ENCODE measurements at places on chromosomes 6 and 20.
A peak's percentile ranks its signal among the peaks of the same experiment; 100 is the strongest.

GRCh38 chr20:43667341-43668132 lies 623 bp downstream of the MYBL2 start:
- DNase-seq = no peak
- peaks cover 3% of the 10 kb centered on the region for H3K4me1 ChIP-seq
- H3K27ac ChIP-seq = no peak overlapping the region

GRCh38 chr6:95935736-95936135 lies 80.0 kb upstream of the FUT9 start:
- H3K27ac ChIP-seq = no peak overlapping the region
- no peaks in the 10 kb centered on the region for H3K27me3 ChIP-seq
- no peak overlapping the region for H3K4me3 ChIP-seq
- no peaks in the 10 kb centered on the region for H3K36me3 ChIP-seq
- H3K4me1 ChIP-seq = no peaks in the 10 kb centered on the region

- H3K27ac ChIP-seq = no peak overlapping the region
- H3K4me1 ChIP-seq = no peaks in the 10 kb centered on the region
- no peaks in the 10 kb centered on the region for H3K36me3 ChIP-seq
- no peak for DNase-seq
- H3K27me3 ChIP-seq = no peaks in the 10 kb centered on the region
These were observed 35.3 kb downstream of the DLL1 start for GRCh38 chr6:170255426-170256125.

DNA sequence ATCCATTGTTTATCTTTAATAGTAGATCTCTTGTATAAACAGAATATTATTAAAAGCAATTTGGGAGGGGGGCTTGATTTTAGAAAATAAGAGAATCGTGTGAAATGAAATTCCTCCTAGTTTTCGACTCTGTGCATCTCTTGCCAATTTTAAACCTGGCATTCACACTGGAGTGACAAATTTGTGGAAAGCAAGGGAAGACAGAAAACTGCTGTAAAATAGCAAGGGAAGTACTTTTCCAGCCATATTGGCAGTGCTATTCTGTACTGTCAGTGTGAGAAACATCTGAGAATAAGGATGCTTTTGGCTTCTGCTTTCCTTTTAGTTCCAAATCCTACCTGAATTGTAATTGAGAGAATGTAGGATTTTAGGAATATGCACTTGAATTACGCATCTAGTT lies 40.2 kb downstream of the TOP1 start:
- H3K27ac ChIP-seq = no peak overlapping the region
- H3K36me3 ChIP-seq = peaks cover 12% of the 10 kb centered on the region
- H3K4me3 ChIP-seq = no peak overlapping the region
- no peaks in the 10 kb centered on the region for H3K27me3 ChIP-seq
- peaks cover 5% of the 10 kb centered on the region for H3K4me1 ChIP-seq

DNA sequence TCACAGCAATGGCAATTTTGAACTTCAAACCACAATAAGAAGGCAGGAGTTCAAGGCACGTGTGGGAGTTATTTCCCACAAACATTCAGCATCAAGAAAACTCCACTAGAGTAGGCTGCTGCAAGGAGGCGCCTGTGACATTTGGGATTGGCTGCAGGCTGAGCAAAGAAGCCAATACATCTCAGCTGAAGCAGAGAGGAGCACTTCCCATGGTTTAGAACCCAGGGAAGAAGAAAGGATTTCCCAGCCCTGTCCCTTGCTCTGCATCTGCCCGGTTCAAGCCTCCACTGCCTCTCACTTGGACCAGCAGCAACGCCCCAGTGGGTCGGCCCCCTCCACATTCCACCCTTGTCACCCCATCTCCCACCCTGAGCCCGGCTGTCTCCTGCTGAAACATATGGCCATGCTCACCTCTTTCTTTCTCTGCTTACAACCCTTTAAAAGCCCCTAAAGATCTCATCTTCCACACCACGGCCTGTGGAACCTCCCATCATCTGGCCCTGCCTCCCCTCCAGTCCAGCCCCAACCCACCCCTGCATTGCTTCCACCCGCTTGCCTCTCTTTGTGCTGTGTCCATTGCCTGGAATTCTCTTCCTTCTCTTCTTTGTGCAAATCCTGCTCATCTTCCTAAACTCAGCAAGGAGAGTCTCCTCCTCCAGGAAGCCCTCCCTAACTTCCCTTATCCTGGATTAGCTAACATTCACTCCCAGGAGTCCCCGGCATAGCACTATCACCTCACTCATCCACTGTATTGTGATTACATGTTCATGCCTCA lies 128.3 kb downstream of the ANKRD60 start:
- no peaks in the 10 kb centered on the region for H3K4me1 ChIP-seq
- H3K4me3 ChIP-seq = no peak overlapping the region
- H3K36me3 ChIP-seq = no peaks in the 10 kb centered on the region
- no peak for DNase-seq
- H3K27me3 ChIP-seq = no peaks in the 10 kb centered on the region

DNA sequence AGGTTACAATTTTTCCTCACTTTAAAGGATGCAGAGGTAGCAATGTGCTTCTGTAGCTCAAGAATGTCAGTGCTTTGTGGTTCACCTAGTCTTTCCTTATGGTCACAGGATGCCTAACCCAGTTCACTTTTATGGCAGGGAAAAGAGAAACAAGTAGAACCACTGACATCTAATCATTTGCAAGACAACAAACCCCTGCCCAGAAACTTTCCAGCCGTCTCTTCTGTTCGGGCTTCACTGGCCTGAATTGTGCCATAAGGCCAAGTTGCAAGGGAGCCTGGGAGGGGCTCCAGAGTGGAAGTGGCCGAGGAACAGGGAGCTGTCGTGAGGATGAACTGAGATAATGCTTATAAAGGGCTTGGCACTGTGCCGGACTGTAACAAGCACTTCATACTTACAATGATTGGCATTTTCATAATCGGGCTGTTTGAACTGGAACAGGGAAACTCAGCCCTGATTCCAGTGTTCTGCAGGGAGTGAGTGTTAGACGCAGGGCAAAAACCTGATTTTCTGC lies 212.6 kb downstream of the BCAS1 start:
- H3K27me3 ChIP-seq = no peaks in the 10 kb centered on the region
- H3K27ac ChIP-seq = peak overlapping the region; percentile 81
- no peaks in the 10 kb centered on the region for H3K36me3 ChIP-seq
- no peaks in the 10 kb centered on the region for H3K4me1 ChIP-seq
- H3K4me3 ChIP-seq = no peak overlapping the region

DNA sequence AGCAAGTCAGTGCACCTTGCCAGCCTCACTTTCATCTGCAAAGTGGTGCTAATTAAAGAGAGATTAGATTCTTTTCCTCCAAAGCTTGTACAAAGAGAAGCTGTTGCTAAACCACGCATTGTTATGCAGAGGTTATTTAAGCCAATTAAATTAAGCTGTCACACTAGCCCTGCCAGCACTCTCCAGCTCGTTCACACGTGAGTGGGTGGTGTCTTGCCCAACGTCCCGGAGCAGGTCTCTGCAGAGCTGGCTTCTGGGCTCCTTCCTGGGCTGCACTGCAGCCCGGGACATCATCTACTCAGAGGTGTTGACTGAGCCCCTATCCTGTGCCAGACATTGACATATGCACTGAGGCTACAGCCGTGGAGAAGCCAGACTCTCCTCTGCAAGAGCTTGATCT lies 401.6 kb upstream of the SULF2 start:
- no peak overlapping the region for H3K4me3 ChIP-seq
- no peaks in the 10 kb centered on the region for H3K27me3 ChIP-seq
- H3K36me3 ChIP-seq = no peaks in the 10 kb centered on the region
- no peak for DNase-seq

GRCh38 chr6:40877362-40877761 lies 161.7 kb downstream of the UNC5CL start:
- H3K27me3 ChIP-seq = no peaks in the 10 kb centered on the region
- H3K4me1 ChIP-seq = no peaks in the 10 kb centered on the region
- no peak overlapping the region for H3K27ac ChIP-seq
- H3K4me3 ChIP-seq = no peak overlapping the region

- H3K4me3 ChIP-seq = no peak overlapping the region
- H3K4me1 ChIP-seq = no peaks in the 10 kb centered on the region
- no peaks in the 10 kb centered on the region for H3K36me3 ChIP-seq
These were observed 1592.6 kb downstream of the GRIK2 start for GRCh38 chr6:102986086-102986485.

DNA sequence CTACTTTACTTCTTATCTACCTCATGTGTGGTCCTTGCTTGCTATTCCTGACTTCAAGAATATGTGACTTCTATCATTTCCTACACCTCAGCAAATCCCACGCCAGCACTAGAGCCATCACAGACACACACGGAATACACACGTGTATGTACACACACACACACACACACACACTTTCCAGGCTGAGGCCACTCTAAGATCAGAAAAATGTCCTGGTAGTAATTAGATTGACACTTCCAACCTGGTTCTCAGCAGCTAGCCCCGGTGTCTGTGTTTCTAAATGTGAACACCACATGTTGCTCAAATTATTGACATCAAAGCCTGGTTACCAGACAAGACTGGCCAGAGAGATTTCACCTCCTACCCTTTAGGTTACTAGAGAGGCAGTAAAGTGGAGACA lies 54.1 kb upstream of the SASH1 start:
- DNase-seq = no peak
- no peaks in the 10 kb centered on the region for H3K27me3 ChIP-seq
- no peaks in the 10 kb centered on the region for H3K36me3 ChIP-seq

GRCh38 chr6:91653895-91654294 lies 1067.0 kb upstream of the MAP3K7 start:
- H3K27me3 ChIP-seq = no peaks in the 10 kb centered on the region
- H3K36me3 ChIP-seq = no peaks in the 10 kb centered on the region
- H3K4me1 ChIP-seq = no peaks in the 10 kb centered on the region
- no peak for DNase-seq

- H3K4me1 ChIP-seq = peaks cover 3% of the 10 kb centered on the region
- H3K4me3 ChIP-seq = no peak overlapping the region
- no peaks in the 10 kb centered on the region for H3K27me3 ChIP-seq
These were observed 151.9 kb downstream of the CDKAL1 start for GRCh38 chr6:20686142-20686541.

DNA sequence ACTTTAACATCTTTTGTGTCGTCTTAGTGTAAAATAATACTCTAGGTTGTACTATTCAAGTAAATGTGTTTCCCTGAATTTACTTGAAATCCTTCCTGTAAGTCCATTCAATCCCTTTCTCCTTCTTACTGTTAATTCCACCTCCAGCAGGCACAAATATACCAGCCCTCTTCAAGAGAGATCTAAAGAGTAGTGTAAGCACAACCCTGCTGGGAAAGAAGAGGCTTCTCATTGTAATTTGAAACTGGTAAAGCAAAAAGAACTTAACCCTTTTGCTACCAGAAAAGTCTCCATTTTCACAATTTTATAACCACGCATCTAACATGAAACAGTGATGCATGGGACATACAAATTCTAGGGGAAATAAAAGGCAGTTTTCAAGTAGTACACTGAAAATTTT lies at the start of gene BMP5:
TSS of gene BMP5 (minus strand) at position 191 of the 400 bp plus-strand sequence. CDS start 725 bp downstream, outside the sequence.
- H3K27ac ChIP-seq = peak within 1 kb of the TSS; percentile 83
- no peak within 1 kb of the TSS for H3K4me3 ChIP-seq
- DNase-seq = no peak
- H3K36me3 ChIP-seq = no peaks in the 10 kb centered on the region
- H3K4me1 ChIP-seq = no peaks in the 10 kb centered on the region
